ENCODE measurements at places on chromosomes 5 and 9.
A peak's percentile ranks its signal among the peaks of the same experiment; 100 is the strongest.

DNA sequence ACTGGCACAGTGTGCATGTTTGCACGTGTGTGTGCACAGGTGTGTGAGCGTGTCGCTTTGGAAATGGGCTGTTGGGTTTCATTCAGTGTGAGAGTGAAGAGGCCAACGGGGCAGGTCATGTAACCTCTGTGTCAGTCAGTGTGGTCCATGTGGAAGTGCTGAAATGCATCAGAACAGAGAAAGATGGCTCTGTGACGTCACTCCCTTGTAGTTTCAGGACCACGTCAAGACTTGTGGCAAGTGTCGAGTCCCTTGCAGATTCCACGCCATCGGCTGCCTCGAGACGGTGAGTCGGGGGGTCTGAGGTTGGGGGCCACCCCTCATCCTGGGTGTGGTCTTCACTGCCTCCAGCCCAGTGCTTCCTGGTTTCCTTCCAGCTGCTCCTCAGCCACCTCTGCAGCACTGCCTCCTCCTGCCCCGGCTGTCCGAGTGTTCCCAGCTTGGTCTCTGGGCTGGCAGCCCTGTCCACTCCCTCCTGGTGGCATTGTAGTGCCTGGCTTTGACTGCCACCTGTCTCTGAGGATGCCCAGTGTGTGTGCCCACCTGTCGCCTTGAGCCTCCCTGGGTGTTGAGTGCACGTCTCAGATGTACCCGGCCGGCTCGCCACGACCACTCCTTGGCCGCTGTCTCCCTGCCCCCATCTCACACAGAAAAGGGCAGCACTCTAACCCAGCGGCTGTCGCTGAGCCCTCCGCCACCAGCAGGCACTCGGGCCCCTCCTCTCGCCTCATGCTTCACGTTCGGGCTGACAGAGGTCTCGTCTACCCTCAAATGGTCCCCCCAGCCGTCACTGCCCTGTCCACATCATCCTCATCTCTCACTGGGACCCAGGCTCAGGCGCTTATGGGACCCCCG lies 28.0 kb downstream of the FBXW5 start:
- DNase-seq, result no peak

- DNase-seq, result peak; percentile 87
Observed at GRCh38 chr5:177494346-177495195, 2.8 kb downstream of the PDLIM7 start.

- no peak for DNase-seq
Observed at GRCh38 chr5:180602481-180603075, 11.3 kb upstream of the SCGB3A1 start.

DNA sequence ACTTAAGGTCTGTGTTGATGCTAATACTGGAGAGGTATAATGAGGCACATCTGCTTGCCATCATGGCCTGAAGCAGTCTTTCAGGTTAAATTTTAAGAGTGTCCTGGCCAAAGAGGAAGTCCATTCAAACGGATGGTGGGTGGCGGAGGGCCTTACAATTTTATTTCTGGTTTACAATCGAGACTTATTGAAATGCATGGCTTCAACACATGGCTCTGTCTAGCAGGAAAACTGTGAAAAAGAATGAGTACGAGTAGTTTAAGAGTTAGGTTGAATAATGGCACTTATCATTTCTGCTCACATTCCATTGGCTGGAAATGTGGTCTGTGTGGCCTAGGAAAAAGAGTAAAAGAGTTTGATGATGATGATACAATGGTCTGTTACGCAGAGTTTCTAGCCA lies 42.1 kb downstream of the LRRC70 start:
- DNase-seq, result no peak

DNA sequence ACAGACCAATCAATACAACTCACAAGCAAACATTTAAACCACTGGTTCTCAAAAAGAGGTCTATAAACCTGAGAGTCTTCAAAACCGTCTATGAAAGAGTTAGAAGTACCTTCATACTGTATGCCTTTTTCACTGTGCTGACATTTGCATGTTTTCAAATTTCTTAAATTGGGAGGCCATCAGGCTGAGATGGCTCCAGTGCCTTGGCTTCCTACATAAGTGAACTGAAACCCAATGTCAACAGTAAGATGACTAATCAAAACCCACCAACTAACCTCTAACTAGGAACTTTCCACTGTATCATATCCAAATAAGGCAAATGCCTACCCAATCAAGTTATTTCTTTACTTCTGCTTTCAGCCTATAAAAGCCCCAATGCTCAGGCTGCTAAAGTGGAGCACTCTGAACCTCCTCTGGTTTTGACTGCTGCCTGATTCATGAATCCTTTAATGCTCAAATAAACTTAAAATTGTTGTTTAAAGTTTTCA lies 35.1 kb downstream of the FAM13B start:
- DNase-seq, result no peak

GRCh38 chr5:14101922-14102321 lies 41.2 kb upstream of the TRIO start:
- DNase-seq, result peak; percentile 41

DNA sequence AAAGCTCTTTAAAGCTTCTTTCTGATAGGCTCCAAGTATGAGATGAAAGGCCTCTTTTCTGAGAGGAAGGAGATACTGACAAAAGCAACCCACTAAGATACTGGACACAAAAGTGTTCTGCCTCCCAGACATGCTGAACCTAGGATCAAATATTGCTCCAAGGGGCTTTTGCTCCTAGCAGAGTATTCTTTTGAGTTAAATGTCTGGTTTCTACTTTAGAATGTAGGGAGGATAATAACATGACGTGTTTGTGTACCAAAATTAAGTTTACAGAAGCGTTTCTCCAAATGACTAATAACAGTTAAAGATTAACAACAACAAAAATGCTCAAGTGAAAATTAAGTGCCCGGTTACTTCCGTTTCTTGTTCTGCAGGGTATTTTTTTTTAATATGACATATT lies 2293.3 kb upstream of the C9orf72 start:
- no peak for DNase-seq

DNA sequence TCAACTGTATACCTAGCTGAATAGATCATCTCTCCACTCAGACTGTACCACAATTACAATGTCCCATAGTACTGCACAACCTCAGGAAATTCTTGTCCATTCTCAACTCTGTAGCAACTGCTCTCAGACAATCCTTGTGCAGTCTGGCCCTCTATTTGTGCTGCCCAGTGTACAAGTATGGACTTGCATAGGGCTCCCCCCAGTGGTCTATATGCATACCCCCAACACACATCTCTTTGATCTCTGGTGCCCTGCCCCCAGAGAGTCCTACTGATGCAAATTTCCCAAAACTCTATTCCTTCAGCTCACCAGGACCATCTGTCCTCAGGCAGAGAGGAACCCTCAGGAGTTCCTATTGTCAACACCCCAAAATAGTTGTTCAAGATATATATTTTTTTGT lies 205.3 kb downstream of the SLCO4C1 start:
- DNase-seq, result no peak

GRCh38 chr9:121566481-121567465 lies 67.1 kb upstream of the GGTA1 start:
- DNase-seq, result peak; percentile 75

DNA sequence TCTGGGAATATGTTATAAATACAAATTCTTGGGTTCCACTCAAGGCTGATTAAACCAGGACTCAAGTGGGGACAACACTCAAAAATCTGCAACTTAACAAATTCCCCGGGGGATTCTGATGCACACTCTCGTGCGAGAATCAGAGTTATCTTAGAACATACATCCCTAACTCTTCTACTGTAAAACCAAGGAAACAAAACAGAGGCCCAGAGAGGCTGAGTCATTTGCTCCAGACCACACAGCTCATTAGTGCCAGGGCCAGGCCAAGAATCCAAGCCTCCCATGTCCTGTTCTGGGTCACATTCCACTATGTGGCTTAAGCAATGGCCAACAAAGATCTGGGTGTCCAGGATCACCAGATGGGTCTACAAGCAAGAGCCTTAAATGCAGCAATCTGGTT lies 166.0 kb downstream of the ADAMTS12 start:
- peak; percentile 53 for DNase-seq

- peak; percentile 1 for DNase-seq
Observed at GRCh38 chr5:126263591-126264184, 159.5 kb upstream of the GRAMD2B start.

- no peak for DNase-seq
Observed at GRCh38 chr9:36796671-36797419, 224.2 kb downstream of the MELK start.

DNA sequence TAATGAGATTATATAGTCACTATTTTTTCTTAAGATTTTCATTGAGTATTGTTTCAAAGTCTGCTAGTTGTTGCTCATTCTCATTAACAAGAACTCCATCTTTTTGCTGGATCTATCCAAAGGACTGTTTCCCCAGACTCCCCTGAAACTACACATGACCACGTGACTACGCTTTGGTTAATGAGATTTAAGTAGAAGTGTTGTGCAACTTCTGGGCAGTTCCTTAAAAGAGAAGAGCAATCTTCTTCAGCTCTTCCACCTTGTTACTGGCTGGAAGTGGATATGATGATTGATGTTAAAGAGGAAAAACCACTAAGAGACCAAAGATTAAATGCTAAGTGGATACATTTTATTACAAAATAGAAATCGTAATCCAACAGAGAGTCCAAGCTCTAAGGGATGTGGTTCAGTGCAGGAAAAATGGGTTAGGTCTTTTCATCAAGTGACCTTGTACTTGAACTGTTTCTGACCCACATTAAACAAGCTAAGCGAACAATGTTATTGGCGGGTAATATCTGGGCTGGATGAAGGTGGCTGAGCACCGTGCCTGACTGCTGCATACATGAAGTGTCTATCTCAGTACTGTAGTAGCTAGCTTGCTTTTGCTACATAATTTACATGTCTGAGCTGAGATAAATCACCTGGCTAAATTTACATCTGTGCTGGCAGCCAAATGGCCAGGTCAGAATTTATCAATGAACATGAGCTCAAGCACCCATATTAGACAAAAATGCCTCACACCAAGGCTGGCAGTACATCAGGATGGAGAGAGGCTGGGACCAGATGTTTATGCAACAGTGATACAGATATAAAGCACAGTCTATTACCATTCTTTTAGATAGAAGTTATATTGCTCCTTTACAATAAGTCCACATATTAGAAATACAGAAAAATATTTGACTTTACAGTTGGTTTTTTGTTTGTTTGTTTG lies 7.5 kb upstream of the CTNNAL1 start:
- DNase-seq, result peak; percentile 81

- no peak for DNase-seq
Observed at GRCh38 chr9:71058660-71059059, 62.8 kb downstream of the TRPM3 start.
